IPS DF 19.7 (cell line): ENCODE measurements at places on chromosomes 2 and 18.

DNA sequence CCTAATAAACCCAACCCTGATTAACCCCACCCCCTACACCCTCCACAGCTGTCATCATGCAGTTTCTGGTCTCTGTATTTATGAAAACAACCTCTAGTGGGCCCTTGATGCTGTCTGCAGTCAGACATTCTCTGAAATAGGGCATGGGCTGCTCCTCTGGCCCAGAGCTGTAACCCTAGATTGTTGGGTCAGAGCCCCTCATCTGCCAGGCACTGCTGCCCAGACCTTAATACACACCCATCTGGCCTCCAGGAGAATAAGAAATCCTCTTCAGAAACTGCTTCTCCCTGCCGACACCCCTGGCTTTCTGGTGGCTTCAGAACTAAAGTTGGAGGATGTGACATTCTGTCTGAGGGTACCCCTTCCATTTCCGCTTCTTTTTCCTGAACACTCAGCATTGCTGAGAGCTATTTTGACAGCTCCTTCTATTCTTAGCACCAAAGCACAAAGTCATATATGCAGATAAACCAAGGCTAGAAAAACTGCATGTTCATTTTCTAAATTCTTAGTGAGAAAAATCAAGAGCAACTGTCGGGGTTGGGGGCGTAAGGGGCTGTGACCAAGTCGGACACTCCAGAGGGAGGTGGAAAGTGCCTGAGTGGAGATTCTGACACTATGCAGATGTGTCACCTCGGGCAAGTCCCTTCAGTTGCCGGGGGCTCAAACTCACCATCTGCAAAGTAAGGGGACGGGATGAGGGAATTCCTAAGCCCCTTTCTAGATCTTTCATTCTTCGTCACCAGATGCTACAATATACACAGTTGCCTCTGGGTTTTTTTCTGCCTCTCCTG is 28.7 kb downstream of the SRSF7 start:
- DNase-seq, result no peak

GRCh38 chr2:239971115-239971514 is 54.0 kb downstream of the NDUFA10 start:
- no peak for DNase-seq

- DNase-seq, result no peak
These were observed 25.4 kb upstream of the SLC66A3 start for GRCh38 chr2:11129598-11130449.

DNA sequence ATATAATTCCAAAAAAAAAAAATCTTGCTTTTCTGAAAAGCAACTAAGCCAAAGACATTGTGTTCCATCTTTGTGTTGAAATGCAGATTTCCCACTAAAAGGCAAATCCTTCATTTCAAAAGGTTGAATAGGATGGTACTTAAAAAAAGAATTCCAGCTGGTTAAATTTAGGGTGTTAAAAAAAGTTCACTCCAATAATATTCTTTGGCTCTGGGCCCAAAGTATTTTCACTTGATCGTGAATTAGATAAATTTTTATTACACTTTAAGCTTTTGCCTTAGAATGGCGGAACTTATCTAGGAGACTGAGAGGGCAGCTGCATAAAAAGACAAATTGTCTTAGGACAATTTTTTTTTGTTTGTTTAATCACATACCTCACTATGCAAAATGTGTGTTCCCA is 79.2 kb downstream of the BCL11A start:
- no peak for DNase-seq

DNA sequence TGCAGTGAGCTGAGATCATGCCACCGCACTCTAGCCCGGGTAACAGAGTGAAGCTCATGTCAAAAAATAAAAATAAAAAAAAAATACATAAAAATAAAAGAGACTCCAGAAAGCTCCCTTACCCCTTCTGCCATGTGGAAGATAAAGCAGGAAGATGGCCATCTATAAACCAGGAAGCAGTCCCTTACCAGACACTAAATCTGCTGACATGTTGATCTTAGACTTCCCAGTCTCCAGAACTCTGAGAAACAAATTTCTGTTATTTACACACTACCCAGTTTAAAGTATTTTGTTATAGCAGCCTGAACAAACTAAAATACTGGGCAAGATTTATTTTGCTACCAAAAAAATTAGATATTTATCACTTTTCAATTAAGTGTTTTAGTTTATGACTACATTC is 136.2 kb upstream of the SMAD7 start:
- DNase-seq, result no peak

DNA sequence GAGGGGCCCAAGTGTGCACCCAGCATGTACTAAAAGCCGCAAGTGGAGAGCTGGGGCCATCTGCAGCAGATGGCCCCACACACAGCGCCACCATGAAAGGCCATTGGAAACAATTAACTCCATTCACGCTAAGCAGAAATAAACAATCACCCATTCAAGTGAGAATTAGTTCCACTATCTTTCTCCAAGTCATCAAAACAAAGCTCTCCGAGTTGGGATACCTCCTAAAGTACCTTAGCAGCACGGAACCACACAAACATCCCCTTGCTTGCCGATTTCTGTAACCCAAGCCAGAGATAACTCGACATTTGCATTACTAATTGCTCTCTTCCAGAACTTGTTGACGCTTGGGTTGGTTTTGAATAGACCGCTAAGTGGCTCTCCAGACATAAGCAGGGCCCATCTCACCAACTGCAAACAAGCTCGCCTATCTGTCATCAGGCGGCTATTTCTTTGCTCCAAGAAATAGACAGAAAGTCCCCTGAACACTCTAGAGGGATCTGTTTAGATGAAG is 840.6 kb upstream of the SALL3 start:
- DNase-seq, result no peak

DNA sequence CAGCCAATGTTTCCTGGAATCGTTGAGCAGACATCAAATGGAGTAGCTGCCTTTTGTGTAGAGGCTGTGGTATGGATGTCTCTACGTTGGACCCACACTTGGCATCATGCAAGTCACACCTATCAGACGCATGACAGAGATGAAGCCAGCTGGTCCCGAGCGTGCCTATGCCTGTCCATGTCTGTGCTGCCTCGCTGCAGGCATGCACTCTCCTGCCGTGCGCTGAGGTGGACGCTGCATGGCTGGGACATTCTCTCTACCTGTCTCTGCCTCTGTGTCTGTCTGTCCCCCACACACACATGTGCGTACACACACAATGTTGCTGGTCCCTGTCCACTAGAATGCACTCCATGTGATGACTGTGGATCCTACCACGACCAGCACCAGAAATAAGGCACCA is 514.2 kb upstream of the MYT1L start:
- DNase-seq, result no peak

DNA sequence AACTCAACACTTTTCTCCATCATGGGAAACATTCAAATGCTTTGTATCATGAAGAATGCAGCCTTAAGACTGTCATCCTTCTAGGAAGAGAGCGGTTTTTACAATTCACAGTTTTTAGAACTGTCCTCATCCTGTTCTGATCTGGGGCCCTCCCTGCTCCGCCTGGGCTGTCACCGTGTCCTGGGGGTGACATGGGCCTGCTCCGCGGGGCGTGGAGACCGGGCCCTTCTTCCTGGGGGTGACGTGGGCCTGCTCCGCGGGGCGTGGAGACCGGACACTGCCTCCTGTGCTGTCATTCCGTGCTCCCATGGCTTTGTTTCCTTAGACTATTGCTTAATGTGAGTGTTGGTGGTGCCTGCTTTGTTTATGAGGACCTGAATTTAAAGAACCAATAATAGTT is 122.8 kb downstream of the TMEM18 start:
- DNase-seq, result no peak

DNA sequence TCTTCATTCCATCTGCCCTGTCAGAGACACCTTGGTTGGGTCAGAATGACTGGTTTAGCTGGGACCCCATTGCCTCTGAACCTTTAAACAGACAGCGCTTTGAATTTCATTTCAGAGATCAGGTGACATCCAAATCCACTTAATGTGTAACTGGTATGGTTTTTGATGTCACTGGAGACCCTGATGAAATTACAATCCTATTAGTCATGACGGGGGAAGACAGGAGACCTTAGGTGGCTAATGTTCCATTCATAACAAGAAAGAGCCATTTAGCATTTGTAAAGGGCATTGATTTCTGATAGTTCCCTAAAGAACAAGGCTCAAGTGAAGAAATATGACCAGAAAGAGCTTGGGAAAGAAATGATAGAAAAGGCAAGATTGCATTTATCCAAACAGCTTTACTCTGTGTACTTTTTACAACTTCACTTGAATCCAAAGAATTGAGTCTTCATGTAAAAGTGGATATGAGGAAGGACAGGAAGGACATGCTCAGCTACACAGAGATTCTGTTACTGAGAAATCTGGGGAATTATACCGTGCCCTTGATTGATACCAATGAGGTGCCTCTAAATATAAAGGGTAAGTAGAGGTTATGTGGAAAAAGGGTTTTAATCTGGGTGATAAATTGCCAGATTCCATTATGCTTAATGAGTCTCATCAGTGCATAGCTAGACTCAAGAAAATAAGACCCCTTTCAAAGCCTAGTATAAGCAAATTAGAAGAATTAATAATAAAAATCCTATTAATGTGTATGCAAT is 198.2 kb downstream of the NCKAP5 start:
- no peak for DNase-seq

- no peak for DNase-seq
These were observed 26.2 kb downstream of the CFAP53 start for GRCh38 chr18:50240080-50240563.

DNA sequence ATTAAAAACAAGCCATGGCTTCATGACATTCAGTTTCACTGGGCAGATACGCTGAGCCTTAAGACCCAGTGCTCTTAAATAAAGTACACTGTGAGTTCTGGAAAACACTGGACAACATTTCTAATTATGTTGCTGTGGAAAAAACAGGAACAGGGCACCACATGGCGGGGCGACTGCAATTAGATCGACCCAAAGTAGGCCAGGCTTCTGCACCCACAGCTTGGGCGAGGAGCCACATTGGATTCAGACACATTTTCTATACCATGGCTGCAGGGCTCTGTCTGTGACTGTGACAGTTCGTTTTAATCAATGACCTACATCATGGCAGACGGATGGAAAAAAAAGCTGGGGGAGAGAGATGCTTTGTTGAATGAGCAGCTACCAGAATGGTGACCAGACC is 227.2 kb upstream of the HS6ST1 start:
- DNase-seq, result no peak
